ENCODE measurements at places on chromosomes 16 and 17.

DNA sequence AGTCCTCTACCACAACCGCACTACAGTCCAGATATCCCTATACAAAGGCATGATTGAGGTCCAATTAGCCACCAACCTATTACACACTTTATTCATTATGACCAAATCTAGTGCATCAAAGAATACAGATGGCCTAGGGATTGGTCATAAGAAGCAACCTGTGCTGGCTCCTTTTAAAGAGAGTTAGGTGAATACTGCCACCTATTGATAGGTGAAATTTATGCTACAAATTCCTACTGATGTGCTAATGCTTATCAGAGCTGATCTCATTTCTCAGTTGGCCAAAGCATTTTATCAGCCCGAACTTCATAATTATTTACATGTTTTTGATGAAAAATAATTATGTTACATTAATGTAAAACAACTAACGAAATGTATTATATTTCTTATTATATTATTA is 166.3 kb downstream of the ANKFN1 start:
- no peak for DNase-seq

- DNase-seq, result no peak
Observed at GRCh38 chr16:20937736-20938135, 37.2 kb downstream of the LYRM1 start.

DNA sequence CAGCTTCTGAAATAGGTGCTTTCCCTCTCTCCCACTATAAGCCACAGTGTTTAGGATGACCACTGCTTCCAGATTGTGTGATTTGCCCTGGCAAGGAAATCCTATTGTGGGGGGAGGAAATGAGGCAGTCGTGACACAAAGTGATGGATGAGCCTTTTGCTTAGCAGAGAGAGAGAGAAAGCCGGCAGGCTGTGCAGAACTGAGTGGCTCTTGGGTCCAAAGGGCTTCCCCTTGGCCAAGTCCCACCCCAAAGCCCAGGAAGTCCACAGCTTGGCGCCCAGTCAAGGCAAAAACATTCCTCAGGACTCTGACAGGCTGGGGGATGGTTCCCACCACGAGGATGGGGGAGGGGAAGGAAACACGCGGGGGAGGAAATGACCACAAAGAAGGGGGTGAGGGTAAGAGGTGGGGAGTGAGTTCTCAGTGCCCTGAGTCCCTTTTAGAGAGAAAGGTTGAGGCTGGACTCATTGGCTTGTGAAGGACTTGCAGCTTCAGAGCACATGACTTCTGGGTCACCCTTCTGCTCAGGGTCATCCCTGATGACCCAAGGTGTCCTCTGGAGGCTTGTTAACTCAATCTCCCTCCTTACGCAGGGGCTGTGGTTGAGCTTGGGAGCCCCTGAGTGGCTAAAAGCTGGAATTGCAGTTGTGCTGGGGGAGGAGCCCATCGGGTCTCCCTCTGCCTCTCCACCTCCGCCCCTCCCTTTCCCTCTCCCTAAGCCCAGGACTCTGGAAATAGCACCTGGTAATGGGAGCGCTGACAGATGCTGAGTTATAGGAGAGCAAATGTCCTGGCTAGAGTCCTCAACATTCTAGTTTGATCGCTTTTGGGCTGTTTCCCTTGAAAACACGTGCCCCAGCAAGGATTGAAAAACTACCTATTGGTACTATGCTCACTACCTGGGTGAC is 10.3 kb upstream of the MSL1 start:
- peak; percentile 42 for DNase-seq

DNA sequence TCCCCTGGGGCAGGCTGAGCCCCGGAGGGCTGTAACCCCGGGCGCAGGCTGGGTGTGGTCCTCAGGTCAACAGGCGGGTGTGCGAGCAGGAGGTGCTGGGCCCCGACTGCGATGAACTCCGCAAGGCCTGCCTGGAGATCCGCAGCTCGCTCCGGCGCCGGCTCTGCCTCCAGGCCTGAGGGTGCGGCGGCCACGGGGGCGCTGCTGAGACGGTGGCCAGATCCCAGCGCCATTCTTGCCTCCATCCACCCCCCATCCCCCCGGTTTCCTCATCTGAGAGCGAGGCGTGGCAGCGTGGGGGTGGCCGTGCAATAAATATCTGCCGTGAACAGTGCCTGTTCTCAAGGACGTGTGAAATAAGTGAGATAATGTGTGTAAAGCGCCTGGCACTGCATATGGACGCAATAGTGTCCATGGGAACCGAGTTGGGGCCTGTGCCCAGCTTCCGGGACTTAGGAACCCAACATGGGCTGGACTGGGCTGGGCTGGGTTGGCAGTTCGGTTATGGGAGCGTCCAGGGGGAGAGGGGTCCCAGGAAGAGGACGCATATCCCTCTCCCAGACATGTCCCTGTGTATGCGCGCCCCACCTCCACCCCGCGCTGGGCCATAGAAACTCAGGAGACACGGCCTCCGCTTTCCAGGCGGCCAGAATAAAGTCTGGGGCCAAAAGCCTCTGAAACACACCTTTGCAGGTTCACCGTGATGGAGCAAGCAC is 15.0 kb downstream of the ZNF213 start:
- DNase-seq, result peak; percentile 50

DNA sequence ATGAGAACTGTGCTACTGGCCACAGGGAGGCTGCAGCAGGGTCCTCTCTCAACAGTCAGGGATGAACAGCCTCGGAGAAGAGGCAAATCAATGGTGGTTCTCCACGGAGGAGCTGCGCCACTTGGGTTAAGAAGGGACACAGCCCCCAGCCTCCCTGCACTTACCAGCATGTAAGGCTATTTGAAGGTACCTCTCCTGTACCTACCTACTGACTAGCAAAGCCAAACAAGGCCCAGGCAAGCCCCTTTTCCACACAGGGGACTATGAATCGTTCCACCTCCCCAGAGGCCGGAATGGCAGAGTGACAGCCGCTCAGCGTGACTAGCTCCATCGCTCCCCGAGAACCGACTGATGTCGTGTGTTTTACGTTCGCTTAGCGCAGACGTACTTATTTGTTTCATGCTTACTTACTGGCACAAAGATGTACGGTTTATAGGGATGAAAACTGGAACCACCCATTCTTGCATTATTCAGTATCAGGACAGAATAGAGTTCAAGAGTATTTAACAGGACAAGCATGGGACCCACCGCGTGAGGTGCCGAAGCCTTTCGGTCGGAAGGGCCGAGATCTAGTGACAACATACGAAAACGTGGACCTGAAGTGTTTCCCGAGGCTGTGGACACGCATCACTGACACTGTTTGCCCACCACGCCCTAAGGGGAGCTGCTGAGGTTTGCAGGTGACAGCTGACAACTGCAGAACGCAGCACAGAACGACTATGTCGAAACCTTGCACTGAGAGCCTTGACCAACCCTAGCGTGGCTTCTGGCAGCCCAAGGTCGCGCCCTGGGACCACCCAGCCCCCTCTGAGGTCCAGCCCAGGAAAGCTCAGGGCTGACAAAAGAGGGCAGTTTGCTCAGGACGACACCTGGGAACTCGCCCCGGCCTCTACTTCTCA is 1.0 kb downstream of the TEPSIN start:
- no peak for DNase-seq

DNA sequence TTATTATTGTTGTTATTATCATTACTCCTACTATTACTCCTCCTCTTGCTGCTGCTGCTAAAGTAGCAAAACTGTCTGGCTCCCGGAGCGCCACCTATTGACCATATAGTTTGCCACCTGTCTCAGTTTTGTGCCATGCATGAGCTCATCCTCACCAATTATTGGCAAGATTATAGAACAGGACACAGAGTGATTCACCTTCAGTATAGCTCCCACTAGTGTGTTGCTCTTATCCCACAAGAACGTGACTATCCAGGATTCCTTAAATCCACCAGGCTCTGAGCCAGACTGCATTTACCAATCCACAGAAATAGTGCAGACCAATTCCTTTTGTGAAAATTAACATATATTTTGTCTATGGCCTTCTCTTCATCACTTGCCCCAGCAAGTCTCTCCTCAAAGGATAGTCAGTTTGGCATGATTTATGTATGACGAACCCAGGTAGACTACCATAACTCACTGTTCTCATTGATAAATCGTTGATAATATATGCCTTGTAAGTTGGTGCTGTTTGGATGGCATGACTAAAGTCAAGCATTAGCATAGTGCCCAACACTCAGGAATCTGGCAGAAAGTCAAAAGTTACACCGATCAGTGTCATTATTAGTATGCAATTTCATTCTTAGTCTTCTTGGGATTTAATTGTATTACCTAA is 405.5 kb upstream of the HSBP1 start:
- DNase-seq, result no peak

- DNase-seq, result no peak
Observed at GRCh38 chr17:80129006-80129565, 17.8 kb downstream of the EIF4A3 start.

GRCh38 chr16:78513838-78514237 is 414.4 kb downstream of the WWOX start:
- DNase-seq, result no peak

DNA sequence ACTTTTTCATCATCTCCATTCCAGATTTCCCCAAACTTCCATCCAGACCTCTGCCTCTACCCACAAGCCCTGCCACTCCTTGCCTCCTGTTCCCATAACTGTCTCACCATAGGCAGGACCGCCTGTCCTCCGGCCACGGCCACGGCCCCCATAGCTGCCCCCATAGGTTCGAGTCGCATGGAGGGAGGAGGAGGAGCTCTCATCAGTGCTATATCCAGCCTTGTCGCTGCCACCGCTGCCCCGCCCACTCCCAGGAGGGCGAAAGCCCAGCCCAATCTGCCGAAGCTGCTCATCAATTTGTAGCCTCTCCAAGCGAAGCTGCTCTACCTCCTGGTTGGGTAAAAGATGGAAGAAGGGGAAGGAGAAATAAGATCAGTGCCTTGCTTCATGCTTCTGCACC is 3.4 kb upstream of the SOX15 start:
- DNase-seq, result no peak

DNA sequence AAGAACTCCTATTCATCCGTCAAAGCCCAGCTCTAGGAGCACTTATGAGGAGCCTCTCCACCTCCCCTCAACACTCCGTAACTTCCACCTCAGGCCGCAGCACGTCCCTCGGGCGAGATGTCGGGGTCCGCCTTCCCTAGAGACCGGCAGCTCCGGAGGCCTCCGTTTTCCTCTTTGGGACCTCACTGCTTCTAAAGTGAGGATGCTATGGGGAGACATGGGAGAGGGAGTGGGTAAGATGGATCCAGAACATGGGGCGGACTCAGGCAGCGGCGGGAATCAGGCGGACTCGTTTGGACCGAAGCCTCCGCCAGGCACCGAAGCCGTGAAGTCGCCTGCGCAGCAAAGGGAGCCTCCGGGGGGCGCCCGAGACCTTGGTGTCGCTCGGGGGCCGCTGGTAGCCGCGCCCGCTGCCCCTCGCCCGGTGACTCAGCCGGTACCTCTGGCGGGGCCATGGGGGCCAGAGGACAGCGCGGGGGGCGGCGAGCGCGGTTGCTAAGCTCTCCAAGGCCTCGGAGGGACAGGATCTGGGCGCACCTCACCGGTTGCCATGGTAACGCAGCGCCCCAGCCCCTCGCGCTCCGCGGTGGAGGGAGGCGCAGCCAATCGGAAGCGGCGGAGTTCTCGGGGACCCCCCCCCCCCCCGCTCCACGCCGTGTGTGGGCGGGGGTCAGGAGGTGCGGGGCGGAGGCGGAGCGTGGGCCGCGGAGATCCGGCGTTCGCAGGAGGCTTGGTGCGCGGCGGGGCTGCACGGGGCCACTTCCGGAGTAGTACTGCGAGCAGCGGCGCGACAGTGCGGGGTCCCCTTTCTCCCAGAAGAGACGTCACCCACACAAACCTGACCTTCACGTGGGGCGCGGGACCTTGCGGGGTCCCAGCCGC is 1.3 kb upstream of the HIC1 start:
- peak; percentile 80 for DNase-seq
